ENCODE measurements at places on chromosomes 7 and 10.

DNA sequence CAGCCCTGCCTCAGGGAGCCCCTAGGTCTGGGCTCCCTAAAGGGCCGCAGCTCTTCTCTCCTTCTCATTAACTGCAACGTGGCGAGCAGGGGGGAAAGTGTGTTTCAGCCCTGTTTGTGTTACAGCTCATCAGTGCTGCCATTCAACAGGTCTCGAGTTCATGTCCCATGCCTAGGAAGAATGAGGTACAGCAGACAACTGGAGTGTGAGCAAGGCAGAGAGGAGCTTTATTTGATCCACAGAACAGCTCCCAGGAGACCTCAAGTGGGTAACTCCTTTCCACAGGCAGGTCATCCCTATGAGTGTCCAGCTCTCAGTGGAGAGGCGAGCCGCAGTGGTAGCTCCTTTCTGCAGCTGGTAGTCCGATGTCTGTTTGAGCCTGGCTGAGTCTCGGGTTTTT lies 313.1 kb downstream of the AUTS2 start:
- DNase-seq, result no peak

DNA sequence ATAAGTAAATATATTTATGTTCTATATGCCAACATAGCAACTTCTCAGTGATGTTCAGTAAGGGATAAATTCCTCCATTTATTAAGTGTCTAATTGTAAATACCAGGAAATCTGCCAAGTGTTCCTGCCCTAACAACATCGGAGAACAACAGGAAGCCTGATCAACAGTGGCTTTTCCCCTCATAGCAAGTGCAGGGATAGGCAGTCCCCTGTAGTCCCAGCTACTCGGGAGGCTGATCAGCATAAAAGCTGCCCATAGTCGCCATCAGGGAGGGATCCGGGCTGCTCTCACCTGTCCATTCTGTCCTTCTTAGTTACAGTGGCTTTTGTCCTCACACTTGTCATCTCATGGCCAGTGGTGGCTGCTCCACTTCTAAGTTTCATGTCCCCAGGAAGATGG lies 141.3 kb downstream of the IDE start:
- DNase-seq, result no peak

- no peak for DNase-seq
Observed at GRCh38 chr7:44771358-44771757, 22.7 kb downstream of the ZMIZ2 start.

- no peak for DNase-seq
Observed at GRCh38 chr7:43612128-43612527, 29.2 kb downstream of the STK17A start.

DNA sequence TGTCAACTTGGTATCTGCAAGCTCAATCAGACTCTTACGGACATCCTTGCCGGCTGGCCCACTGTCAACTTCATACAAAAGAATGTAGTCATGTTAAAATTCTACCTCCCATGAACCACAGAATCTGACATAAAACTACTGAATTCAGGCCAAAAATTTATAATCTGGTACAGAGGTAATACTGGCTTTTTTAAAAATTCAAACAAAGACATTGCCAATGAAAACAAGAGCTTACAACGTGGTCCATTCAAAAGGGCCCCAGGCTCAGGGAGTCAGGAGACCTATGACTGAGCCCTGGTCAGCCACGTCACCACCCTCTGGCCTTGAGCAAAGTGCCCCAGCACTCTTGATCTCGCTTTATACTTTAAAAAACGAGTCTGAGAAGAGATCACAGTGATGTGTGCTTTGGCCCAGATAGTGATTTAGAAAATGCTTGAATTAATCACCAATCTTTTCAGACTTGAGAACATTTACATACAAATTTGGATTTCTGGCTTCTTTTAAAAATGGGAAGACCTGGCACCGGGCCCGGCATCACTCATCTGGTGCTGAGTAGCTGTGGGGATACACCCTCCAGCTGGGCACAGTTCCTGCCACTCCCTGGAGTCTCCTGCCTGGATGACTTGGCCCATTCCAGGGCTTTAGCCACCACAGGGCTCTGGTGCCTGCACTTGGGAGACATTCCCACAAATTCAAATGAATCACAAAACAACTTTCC lies 94.1 kb downstream of the PIP4K2A start:
- DNase-seq, result peak; percentile 75

- DNase-seq, result no peak
Observed at GRCh38 chr7:480531-481218, 39.0 kb downstream of the PDGFA start.

DNA sequence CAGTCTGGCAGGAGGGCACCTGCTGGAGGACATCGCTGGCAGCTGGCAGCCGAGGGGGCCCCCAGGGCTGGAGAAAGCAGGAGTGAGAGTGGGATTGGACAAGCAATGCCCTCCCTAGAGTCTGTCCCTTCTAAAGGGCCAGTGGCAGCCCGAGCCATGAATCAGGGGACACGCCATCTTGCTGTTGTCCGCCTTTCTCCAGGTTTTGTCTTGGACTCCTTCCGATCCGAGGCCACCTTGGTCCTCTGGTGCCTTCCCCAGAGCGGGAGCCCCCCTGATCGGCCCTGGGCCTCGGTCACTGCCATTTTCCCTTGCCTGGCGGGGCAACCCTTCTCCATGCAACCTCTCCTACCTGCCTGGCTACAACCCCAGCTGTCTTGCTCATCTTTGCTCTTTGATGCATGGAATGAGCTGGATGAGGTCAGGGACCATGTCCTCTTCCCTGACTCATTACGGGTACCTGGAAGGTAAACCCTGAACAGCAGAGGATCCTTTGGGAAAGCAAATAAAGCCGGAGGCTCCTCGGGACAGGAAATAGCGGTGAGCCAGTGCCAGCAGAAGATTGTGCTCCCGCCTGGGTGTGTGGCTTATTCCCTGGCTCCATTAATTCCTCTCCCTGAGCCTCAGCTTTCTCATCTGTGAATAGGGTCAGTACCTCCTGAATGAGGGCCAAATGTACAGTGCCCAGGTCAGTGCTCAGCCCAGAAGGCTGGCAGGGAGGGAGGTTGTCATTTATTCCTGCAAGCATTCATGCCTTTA lies 112.0 kb downstream of the GRK5 start:
- no peak for DNase-seq

DNA sequence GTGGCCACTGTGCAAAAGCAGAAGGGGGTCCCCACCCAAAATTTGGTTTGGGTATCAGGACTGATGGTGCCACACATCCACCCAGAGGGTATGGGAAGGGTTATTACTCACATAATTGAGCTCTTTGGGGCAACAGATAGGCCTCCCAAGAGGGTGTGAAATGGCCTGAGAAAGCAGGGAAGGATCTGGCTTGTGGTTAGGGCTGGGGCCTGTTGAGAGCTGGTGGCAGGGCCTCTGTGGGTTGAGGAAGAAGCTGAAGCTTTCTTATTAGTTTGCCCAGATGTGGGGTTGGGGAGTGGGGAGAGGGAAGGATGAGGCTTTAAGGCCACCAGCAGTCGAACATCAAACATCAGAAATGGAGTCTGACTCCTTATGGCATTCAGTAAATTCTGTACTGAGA lies 18.3 kb upstream of the MKI67 start:
- DNase-seq, result no peak

DNA sequence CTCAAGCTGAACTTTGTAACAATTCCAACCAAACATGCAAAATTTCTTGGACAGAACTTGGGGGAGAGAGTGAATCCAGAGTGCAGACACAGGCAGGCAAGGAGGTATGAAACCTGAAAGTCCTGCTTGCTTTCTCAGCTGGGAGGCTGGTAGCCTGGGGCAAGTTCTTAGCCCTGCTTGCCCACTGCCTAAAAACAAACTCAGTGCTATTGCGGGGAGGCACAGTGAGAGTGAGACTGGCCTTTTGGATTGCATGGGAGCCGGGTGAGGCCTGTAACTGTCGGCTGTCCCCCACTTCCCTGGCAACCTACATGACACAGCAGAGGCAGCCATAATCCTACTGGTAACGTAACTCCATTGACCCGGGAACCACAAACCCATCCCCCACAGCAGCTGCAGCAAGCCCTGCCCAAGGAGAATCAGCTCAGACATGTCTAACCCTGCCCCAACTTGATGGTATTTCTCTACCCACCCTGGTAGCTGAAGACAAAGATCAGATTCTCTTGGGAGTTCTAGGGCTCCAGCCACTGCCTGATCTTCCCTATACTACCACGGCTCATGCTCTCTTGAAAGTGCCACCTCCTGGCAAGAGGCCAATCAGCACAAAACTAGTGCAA lies 663.6 kb downstream of the GRM8 start:
- DNase-seq, result no peak

GRCh38 chr7:106425017-106425719 lies 140.4 kb upstream of the NAMPT start:
- peak; percentile 63 for DNase-seq

Data from left hindlimb (tissue), 1 donor.